Heart left ventricle (tissue), 16 donors: ENCODE measurements at places on chromosomes 11 and 22. TPM values are rescaled to one million over a fixed set of nuclear protein-coding genes. Genes with fewer than 3 reads are reported as not detected.
A peak's percentile ranks its signal among the peaks of the same experiment; 100 is the strongest.

- DNase-seq: no peak
Observed at GRCh38 chr11:47468598-47469214, 19.8 kb upstream of the RAPSN start.

GRCh38 chr11:121059605-121060004 lies 35.7 kb downstream of the TBCEL start:
- no peak for DNase-seq

- DNase-seq: no peak
Observed at GRCh38 chr11:126375726-126376125, 20.2 kb downstream of the ST3GAL4 start.

GRCh38 chr11:74493791-74494630 lies 487 bp upstream of the LIPT2 start:
- no peak for DNase-seq

DNA sequence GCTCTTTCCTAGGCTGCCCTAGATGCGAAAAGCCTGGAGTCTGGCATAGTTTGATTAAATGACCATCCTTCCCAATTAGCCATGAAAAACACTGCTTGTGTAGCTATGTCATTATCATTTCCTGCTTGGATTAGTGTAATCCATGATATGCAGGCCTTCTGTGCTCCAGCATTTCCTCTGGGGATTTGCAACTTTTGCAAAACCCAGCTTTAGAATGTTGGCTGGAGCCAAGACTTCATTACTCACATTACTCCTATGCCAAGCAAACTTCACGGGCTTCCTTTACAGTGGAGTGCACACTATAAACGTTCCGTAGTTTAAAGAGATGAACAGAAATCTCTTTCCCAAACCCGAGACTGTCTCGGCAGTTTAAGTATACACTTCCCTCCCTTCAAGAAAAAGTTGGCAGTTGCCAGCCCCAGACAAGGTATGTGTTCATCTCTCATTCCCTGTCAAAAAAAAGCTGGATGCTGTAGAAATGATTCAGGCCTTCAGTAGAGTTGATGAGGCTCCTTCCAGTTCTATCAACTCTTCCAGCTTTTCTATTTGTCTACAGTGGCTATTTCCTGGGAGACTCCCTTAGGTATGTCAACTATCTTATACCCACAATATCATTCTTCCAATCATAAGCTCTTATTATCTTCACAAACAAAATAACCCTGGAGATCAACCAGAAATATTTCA lies 180.0 kb downstream of the MAML2 start:
- peak; percentile 40 for DNase-seq

- no peak for DNase-seq
Observed at GRCh38 chr11:35272391-35272902, 133.5 kb downstream of the CD44 start.

MS4A15 gene
- not detected for polyA plus RNA-seq

GDPD4 gene
- polyA plus RNA-seq: 0.19 TPM

BTG4 gene
- not detected for polyA plus RNA-seq

SLC35E4 gene
- polyA plus RNA-seq: 3.4 TPM
